Cerebellar nuclear complex (tissue), 1 donor: ENCODE measurements at places on chromosomes 13 and 19.
A peak's percentile ranks its signal among the peaks of the same experiment; 100 is the strongest.

GRCh38 chr13:31476753-31477152 lies 262.6 kb upstream of the RXFP2 start:
- no peak for DNase-seq

GRCh38 chr13:22235285-22235949 lies 564.5 kb downstream of the FGF9 start:
- no peak for DNase-seq

DNA sequence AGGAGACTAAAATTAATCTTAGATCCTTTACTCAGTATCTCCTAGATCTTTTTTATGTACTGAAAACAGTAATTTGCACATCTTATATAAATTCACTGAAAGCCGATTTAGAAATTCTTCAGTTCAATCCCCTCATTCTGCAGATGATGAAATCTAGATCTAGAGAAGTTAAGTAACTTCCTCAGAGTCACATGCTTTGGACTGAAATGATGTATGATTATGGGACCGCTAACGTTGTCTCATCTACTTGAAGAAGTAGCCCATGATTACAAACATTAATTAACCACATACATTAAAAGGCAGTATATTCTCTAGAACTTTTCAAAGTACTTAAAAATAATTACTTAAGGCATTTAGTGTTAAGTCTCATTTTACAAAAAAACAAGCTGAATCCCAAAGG lies 37.8 kb downstream of the ELF1 start:
- DNase-seq: no peak

- DNase-seq: no peak
These were observed 214.4 kb upstream of the ZNF507 start for GRCh38 chr19:32131005-32131404.

DNA sequence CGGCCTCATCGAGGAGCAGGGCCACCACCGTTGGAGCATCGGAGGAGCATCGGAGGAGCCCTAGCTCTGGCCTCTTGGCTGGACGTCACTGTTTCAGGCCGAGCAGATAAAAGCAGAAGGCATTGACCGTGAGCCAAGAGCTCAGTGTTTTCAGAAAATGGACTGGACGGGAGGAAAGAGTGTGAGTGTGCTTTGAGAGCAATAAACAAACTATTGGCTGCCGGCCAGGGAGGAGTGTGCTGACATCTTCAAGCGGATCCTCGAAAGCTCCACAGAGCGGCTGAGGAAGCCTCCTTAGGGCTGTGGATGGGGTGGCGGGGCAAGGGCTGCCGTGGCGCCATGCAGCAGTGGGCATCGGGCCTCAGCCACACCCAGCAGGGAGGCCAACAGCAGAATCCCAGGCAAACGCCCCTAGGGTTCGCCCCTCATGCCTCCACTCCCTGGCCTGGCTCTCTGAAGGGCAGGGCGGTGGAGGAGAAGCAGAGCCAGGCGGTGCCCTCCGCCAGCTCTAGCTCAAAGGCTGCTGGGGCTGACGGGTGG lies 41.8 kb downstream of the IRS2 start:
- no peak for DNase-seq

- DNase-seq: no peak
These were observed 68.1 kb upstream of the STARD13 start for GRCh38 chr13:33353646-33354045.

- DNase-seq: no peak
These were observed 289.4 kb upstream of the MIR17HG start for GRCh38 chr13:91058066-91058465.

DNA sequence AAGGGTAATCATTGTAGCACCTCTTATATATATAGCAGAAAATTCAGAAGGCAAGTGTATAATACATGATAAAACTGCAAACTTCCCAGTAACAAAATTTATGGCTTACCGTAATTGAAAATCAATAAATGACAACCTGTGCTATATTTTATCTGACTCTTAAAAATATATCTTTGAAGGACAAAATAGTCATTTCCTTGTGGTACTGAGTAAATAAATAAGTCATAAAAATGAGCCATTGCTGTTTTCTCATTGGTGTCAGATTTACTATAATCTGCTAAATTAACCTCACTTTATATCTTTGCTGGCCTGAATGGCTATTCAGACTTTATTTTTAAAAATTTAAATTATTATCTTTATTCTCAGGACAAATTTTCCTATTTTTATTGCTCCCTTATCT lies 1319.1 kb upstream of the SPRY2 start:
- no peak for DNase-seq

GRCh38 chr19:6287269-6287885 lies 7.6 kb upstream of the MLLT1 start:
- no peak for DNase-seq

- no peak for DNase-seq
These were observed 63.1 kb upstream of the RNF113B start for GRCh38 chr13:98240135-98240534.

GRCh38 chr19:1540365-1540925 lies 16.6 kb downstream of the PLK5 start:
- peak; percentile 9 for DNase-seq

GRCh38 chr13:112714376-112715174 lies 24.7 kb downstream of the ATP11A start:
- no peak for DNase-seq

DNA sequence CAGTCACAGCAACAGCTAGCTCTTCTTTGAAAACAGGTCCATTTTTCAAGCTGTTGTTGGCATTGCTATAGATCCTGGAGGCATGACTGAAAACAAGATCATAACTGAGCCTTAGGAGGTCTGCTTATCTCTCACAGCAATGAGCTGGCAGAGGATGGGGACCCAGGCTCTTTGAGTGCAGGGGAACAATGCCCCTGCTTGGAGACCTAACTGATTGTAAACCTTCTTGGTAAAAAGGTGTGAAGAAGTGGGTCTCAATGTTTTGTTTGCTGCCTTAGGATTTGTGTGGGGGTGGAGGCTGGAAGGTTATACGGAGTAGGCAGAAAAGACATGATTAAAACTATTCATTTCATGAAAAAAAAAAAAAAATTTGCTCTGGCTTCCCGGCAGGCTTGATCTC lies 94.6 kb downstream of the EFNB2 start:
- DNase-seq: no peak

DNA sequence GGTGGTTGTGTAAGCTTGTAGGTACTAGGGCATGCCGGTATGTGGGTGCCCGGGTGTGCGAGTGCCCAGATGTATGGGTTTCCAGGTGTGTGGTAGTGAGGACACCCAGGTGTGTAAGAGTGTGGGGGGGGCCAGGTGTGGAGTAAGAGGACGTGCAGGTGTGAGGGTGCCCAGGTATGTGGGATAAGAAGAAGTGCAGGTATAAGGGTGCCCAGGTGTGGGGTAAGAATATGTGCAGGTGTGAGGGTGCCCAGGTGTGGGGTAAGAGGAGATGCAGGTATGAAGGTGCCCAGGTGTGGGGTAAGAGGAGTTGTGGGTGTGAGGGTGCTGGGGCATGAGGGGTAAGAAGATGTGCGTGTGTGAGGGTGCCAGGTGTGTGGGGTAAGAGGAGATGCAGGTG lies 14.3 kb downstream of the MARK4 start:
- no peak for DNase-seq

DNA sequence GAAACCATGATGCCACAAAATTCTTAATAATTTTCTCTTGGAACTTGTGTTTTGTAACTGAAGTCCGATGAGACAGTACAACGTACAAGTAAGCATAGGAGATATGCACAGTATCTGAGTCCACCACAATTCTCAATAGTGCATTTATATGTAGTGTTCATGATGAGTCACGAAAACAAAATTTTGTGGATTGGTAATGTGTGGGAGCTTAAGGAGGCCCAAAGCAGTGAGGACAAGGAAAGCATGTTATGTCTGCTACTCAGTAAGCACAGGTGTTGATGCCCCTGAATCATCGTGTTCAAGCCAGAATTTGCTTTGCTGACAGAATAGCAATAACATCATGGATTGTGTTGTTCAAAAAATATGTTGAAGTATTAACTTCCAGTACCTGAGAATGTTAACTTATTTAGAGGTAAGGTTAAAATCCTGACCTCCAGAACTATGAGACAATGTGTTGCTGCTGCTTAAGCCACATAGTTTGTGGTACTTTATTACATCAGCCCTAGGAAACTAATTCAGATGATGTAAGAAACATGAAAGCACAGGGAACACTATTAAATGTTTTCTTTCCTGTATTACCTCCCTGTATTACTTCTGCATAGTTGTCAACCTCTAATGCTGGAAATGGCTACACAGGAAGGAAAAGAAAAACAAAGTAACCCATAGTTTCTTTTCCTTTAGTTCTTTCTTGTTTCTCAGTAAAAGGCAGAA lies 201.3 kb downstream of the SLITRK6 start:
- DNase-seq: no peak

- no peak for DNase-seq
These were observed 86.5 kb downstream of the DLEU7 start for GRCh38 chr13:50757008-50757407.

- DNase-seq: no peak
These were observed 1.3 kb downstream of the RFX1 start for GRCh38 chr19:14004619-14005348.

- no peak for DNase-seq
These were observed 517.2 kb upstream of the SLITRK1 start for GRCh38 chr13:84399320-84400085.

DNA sequence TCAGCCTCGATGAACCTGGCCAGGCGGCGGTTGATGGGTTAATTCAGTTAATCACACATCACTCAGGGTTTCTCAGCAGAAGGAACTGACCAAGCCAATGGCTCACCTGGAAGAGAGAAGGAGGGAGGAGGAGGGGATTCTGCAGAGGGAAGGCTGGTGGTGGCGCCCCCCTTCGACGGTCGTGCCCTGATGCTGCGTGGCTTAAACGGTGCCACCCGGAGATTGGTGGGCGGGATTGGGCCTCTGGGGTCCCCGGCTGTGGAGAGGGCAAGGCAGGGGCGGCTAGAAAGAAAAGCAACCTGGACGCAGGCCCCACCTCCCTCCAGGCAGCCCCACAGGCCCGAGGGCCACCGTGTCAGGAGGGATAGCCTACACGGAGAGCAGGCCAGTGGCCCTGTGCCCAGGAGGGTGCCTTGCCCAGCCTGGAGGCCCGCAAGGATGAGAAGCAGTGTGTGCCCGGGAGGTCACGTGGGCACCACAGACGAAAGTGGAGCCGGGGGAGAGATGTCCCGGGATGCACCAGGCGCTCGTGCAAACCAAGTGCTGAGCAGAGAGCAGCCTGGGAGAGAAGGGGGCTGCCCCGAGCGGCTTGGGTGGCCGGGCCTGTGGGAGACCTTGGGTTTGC lies 16.0 kb downstream of the CSNK1G2 start:
- no peak for DNase-seq

DNA sequence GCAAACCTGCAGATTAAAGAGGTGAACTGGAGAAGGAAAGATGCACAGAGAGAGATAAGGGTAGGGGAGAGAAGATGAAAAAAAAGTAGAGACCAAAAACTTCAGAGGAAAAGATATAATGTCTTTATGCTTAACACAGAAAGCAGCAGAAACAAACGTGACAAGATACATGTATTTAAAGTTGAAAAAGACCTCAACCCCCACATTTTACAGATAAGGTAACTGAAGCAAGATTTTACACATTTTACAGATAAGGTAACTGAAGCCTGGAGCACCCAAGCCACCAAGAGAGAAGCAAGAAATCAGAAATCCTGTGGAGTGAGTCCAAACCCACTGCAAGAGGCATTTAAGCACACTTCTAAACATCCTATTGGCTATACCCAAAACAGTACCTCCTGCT lies 185.3 kb downstream of the TBC1D4 start:
- DNase-seq: no peak

- no peak for DNase-seq
These were observed 95.9 kb downstream of the AKAP11 start for GRCh38 chr13:42367831-42368230.

DNA sequence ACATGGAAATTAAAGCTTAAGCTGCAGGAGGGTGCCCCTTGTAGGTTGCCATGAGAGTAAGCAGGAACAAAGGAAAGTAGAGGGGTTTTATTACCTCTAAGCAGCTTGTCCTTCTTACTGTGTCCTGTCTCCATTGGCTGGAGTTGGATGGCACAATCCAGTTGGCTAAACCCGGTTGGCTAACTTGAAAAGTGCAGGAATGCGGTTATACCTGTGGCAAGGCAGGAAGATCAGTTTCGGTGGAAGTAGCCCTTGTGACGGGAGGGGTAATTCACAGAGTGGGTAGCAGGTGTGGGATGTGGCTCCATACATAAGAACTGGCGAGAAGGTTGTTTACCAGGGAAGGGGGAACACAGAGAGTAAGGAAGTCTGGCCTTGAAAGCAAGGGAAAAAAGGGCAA lies 3.2 kb downstream of the ZNF726 start:
- DNase-seq: no peak

DNA sequence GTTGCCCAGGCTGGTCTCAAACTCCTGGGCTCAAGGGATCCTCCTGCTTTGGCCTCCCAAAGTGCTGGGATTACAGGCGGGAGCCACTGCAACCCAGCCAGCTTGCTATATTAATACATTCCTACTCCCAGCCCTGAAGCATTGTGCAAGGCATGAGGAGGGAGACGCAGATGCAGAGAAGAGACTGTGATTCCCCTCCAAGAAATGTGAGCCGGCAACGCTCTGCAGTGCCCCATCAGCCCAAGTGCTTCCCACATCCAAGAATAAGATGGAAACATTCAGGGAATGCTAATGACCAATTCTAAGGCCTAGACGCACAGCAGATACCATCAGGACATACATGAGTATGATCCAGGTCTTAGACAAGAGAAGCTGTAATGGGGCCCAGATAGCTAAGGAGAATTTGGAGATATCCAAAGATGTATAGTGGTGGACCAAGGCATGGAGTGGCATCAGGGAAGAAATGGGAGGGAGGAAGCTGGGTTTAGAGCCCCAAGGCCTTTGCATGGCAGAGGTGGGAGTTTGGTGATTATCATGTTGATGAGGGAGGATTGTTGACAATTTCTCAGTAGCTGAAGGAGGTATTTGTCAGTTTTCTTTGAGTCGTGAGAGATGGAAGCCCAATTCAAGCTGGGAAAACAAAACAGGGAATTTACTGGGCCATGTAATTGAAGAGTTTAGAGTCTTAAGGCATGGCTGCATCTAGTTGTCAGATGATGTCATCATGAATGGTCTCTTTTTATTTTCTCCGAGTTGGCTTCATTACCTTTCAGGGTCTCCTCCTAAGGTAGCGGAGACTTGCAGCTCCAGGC lies 2.9 kb downstream of the PPM1N start:
- no peak for DNase-seq

GRCh38 chr19:52673014-52673413 lies 34.9 kb upstream of the ZNF83 start:
- DNase-seq: no peak
